CD4-positive, alpha-beta T cell treated with Interferon alpha-2 for 1 hour (primary cell): ENCODE measurements at places on chromosomes 7 and 10.

GRCh38 chr7:37354656-37355131 is 94.0 kb downstream of the ELMO1 start:
- DNase-seq = no peak

DNA sequence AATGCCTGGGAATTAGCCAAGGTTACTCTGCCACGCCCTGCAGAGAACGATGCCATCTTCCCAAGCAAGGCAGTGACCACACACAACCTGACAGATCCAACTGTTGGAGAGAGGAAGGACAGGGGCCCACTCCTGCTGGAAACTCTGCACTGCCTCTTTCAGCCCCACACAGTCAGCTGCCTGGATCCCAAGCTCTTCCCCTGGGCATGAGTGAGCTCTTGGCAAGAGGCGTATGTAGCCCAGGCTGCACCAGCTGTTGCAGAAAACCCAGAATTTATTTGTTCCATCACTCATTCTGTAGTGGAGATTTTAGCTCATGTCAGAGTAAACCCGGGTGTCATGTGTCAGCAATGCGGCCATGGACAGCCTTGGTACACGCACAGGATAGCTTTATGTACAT is 135.1 kb upstream of the TRIM24 start:
- DNase-seq = no peak

DNA sequence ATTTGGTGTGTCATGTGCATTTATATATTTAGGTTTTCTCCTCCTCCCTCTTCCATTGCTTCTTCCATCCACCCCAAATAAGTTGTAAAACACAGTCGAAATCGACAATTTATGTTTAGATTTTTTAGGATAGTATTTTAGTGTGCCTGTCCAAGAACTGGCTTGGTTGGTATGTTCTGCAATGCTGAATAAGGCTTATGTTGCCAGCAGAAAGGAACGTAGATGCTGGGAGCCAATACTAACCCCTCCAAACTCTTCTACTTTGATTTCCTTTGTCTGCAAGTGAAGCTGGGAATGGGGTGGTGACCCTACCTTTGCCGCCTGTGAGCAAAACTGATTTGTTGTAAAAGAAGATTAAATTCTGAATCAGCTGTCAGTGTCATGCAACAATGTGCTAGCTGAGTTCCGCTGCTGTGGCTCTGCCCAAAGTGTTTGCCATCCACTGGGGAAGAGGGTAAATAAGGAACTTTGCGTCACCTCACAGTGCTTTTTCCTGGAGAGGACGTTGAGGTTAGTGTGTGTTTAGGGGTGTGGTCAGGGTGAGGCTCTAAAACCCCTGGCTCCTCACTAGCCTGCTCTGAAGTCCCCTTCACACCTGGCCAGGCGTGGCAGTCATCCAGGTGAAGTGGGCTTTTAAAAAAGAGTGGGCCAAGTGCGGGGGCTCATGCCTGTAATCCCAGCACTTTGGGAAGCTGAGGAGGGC is 44.4 kb downstream of the TACC2 start:
- no peak for DNase-seq

GRCh38 chr7:16698200-16698905 is 52.4 kb downstream of the BZW2 start:
- no peak for DNase-seq

- DNase-seq = no peak
These were observed 25.5 kb downstream of the CFAP70 start for GRCh38 chr10:73333202-73333601.

- DNase-seq = no peak
These were observed 3.4 kb downstream of the HOXA10 start for GRCh38 chr7:27170426-27171324.

GRCh38 chr10:59126261-59126660 is 50.2 kb upstream of the PHYHIPL start:
- DNase-seq = no peak

GRCh38 chr7:84085998-84086397 is 108.6 kb downstream of the SEMA3A start:
- DNase-seq = no peak
